T-helper 17 cell (primary cell): ENCODE measurements at places on chromosomes 11 and 22. TPM values are rescaled to one million over a fixed set of nuclear protein-coding genes. Genes with fewer than 3 reads are reported as not detected.

TRIM68 gene
- total RNA-seq, result 6.1 TPM

MUC15 gene
- total RNA-seq, result not detected

PNPLA5 gene
- total RNA-seq, result not detected

SYT7 gene
- not detected for total RNA-seq

RIMBP3C gene
- total RNA-seq, result 0.34 TPM

C1QTNF4 gene
- 1.1 TPM for total RNA-seq

GDPD4 gene
- not detected for total RNA-seq

KRTAP5-8 gene
- not detected for total RNA-seq

ACR gene
- total RNA-seq, result not detected

APOL4 gene
- not detected for total RNA-seq

JAML gene
- total RNA-seq, result 84.0 TPM

FOLH1 gene
- not detected for total RNA-seq

GAL3ST1 gene
- not detected for total RNA-seq

TMEM9B gene
- total RNA-seq, result 30.3 TPM

LRRC4C gene
- total RNA-seq, result not detected

OR5M10 gene
- not detected for total RNA-seq

ANGPTL5 gene
- not detected for total RNA-seq

C11orf65 gene
- total RNA-seq, result 1.7 TPM

QSER1 gene
- total RNA-seq, result 9.4 TPM

GUCD1 gene
- 58.4 TPM for total RNA-seq

MYBPC3 gene
- 0.10 TPM for total RNA-seq

PRR33 gene
- total RNA-seq, result not detected

RIMBP3B gene
- total RNA-seq, result not detected

NDUFC2 gene
- 36.9 TPM for total RNA-seq

PKDREJ gene
- total RNA-seq, result not detected

KDM4D gene
- 0.23 TPM for total RNA-seq

TRIM3 gene
- total RNA-seq, result 14.2 TPM

PHLDB1 gene
- 2.6 TPM for total RNA-seq

HEPHL1 gene
- not detected for total RNA-seq

UPK2 gene
- not detected for total RNA-seq

RAG1 gene
- 0.27 TPM for total RNA-seq

NRIP3 gene
- total RNA-seq, result 3.8 TPM

MMP27 gene
- total RNA-seq, result not detected

TRIM48 gene
- not detected for total RNA-seq

BDNF gene
- not detected for total RNA-seq

SHISAL1 gene
- not detected for total RNA-seq

CARD10 gene
- 0.12 TPM for total RNA-seq

OR2D2 gene
- not detected for total RNA-seq

BLID gene
- not detected for total RNA-seq

GP1BB gene
- total RNA-seq, result 113 TPM

ISX gene
- not detected for total RNA-seq

P2RX6 gene
- total RNA-seq, result 1.0 TPM

FAM180B gene
- 0.23 TPM for total RNA-seq

IL18 gene
- total RNA-seq, result 0.57 TPM

P2RY2 gene
- 0.29 TPM for total RNA-seq
